ENCODE measurements at places on chromosomes 6 and 20.

DNA sequence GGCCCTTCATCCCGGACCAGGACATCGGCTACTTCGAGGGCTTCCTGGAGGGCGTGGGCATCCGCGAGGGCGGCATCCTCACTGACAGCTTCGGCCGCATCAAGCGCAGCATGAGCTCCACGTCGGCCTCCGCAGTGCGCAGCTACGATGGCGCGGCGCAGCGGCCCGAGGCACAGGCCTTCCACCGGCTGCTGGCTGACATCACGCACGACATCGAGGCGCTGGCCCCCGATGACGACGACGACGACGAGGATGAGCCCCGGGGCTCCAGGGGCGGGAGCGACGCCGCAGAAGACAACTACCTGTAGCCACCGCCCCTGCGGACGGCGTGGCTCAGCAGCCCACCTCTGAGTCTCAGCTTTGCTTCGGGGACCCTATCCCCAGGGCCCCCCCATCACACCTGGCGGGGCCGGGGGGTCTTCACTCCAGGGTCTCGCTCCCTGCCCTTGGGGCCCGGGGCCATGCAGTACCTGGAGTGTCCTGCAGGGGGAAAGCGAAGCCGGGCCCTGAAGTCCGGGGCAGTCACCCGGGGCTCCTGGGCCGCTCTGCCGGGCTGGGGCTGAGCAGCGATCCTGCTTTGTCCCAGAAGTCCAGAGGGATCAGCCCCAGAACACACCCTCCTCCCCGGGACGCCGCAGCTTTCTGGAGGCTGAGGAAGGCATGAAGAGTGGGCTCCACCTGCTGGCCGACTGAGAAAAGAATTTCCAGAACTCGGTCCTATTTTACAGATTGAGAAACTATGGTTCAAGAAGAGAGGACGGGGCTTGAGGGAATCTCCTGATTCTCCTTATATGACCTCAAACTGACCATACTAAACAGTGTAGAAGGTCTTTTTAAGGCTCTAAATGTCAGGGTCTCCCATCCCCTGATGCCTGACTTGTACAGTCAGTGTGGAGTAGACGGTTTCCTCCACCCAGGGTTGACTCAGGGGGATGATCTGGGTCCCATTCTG lies 20.8 kb upstream of the HCK start:
- peak; percentile 63 for DNase-seq

GRCh38 chr20:10360878-10361277 lies 73.1 kb downstream of the MKKS start:
- no peak for DNase-seq

DNA sequence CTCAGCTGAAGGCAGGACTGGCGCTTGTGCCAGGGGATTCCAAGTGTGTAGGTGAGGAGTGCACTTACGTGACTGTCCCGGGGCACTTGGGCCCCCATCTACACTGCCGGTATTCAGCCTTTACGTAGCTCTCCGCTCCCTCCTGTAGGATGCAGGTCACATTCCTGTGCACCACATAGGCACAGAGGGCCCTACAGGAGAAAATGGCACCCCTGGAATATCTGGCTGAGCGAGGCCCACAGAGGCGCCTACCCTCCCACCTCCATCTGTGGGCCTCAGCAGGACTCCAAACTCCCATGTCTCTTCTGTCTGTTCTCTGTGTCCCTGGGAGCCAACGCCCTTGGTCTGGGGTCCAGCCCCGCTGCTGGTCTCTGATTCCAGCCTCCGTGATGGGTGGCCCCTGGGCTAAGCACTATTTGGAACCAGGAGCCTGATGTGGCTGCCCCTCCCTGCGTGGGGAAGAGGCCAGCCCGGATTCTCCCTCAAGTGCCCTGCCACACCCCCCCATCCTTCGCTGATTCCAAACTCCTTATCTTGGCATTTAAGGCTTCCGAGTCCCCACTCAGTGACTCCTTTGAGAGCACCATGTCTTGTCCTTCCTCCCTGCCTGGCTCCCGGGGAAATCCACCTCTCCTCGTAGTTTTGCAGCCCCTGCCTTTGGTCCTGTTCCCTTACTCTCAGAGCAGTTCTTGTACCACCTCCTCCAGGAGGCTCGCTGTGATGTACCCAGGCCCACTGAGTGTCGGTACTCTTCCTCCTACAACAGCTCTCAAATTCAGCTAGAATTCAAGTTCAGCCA lies 1.5 kb downstream of the EMILIN3 start:
- DNase-seq = no peak

GRCh38 chr20:37308086-37309050 lies 18.9 kb downstream of the MANBAL start:
- DNase-seq = peak; percentile 9

DNA sequence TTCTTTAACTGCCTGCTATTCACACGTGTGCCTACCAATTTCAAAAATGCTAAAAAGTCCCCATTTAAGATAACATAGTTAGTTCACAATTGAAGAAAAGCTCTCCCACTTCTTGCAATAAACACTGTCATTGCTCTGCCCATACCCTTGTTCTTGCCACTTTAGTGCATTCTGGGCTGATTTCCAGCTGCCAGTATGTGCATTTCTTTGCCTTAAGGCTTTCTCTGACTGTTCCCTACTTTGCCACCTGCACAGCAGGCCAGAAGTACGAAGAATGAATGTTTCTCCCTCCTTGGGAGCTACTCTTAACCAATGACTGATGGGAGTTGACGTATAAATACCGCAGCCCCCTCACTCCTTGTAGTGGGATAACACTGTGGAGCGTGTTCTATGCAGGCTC lies 16.0 kb upstream of the ATRN start:
- DNase-seq = no peak

GRCh38 chr6:42025066-42025844 lies 25.1 kb upstream of the TAF8 start:
- no peak for DNase-seq

DNA sequence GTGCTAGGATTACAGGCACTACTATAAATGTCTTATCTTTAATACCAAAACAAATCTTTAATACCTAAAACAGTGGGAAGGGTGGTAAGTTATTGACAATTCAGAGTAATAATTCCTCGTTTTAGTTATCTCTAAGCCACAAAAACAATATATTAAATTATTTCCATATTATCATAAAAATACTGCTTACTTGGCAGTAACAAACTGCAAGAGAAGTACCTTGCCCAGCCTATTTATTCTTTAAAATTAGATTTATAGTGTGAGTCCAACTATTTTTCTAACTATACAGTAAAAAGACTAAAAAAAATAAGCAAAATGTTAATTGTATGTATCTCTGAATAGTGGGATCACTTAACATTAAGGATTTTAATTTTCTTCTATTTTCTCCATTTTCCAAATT lies 123.2 kb downstream of the HACE1 start:
- no peak for DNase-seq

DNA sequence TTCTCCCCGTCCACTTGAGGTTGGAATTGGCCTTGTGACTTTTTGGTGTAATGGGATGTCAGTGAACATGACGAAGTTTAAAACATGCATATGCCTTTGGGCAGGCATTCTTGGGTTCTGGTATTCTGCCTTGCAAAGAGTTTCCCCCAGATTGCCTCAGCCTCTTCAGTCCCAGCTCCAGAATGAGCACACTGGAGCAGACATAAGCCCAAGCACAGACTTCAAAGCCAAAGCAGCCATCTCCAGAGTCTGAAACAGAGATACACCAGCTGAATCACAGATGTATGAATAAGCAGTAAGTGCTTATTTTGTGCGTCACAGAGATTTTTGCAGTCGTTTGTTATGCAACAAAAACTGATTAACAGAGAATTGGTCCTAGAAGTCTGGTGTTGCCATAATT lies 546.0 kb downstream of the FRK start:
- no peak for DNase-seq

DNA sequence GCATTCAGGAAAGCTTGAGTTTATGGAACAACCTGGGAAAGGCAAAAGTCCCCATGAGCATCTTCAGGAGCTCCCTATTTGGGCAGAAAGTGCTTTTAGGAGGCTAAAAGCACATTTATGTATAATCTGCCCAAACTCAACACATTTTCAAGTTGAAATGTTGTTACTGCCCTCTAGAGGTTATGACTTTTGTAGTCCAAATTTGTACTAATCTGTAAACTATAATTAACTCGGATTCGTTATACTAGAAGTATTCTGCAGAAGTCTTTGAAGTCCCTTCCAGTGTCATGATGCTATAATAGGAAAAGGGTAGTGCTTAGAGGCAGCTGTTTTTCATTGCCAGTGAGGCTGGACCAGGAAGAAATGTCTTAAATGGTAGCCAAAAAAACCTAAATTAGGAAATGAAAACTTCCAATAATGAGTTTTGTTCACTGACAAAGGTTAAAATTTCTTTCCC lies 44.8 kb upstream of the EMILIN3 start:
- no peak for DNase-seq

- DNase-seq = no peak
Measured at GRCh38 chr6:37623666-37624065, 74.0 kb downstream of the MDGA1 start.

GRCh38 chr6:45052325-45052724 lies 275.8 kb upstream of the RUNX2 start:
- DNase-seq = no peak

DNA sequence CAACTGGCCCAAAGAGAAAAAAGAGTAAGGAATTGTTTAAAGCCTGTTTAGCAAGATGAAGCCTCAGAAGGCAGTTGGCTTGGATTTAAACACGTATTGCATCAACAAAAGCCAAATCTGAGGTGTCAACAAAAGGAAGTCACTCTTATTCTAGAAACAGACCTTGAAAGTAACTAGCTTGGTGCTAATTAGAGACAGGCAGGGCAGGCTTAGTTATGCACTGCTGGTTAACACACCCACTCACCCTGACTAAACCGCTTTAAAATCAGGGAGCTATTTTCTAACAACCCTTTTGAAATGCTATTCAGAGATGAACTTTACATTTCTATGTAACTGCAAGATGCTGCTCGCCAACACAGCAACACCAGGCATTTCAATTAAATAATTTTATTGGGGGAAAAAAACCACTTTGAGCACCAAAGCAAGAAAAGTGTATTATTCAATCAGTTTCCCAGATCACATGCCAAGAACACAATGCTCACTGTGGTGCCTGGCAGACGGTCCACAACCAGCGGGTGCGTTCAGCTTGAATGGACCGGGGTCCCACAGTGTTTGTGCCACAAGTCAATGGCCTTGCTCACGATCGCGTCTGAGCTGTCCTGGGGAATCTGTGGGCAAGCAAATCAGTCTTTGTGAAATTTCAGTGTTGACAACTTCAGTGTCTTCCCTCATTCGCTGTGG lies 23.6 kb downstream of the TBC1D7 start:
- no peak for DNase-seq

- DNase-seq = no peak
Measured at GRCh38 chr6:165986311-165986913, 181.2 kb downstream of the TBXT start.

DNA sequence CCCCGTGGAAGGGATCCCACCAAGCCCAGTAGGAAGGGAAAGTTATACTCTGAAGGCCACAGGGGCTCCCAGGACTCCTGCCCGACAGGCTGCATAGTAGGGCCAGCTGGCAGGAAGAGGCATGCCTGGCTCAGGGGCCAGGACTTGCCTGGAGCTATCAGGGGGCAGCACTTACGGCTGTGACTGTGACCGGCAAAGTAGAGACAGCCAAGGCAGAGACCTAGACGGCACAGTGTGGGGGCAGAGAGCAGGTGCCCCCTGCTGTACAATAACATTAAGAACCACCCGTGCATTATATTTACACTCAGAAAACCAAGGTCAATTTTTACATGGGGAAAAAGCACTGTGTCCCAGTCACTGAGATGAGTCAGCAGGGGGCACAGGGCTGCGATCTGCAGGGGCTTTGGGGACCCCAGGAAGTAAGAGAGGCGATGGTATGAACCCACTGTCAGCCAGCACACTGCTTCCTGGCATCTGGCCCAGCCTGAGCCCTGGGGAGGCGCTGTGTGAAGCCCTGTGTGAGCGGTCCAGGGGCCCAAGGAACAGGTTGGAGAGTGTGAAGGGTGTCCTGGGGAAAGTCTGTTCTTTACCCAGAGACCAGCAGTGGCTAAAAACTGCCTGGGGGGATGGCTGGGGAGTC lies 9.9 kb downstream of the CCDC167 start:
- no peak for DNase-seq

- DNase-seq = no peak
Measured at GRCh38 chr6:118663993-118664985, 12.9 kb upstream of the CEP85L start.

GRCh38 chr20:54366669-54367344 lies 108.6 kb upstream of the DOK5 start:
- DNase-seq = no peak

GRCh38 chr6:42338744-42339222 lies 112.9 kb downstream of the TRERF1 start:
- DNase-seq = peak; percentile 36

DNA sequence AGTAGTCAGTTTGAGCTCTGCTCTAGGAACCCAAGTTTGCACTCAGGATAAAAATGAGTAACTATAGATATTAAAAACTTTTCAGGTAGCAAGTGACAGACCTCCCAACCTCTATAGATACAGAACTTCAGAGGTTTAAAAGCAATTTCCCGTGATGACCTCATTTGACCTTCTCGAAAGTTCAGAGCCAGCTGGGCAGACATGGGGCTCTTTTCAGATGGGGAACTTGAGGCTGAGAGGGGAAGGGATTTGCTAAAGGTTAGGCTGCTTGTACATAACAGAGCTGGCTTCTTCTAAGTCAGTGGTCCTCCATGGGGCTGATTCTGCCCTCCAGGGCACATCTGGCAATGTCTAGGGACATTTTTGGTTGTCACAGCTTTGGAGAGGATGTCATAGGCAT lies 58.8 kb upstream of the ZNF831 start:
- DNase-seq = no peak

Data from activated naive CD4-positive, alpha-beta T cell treated with Interleukin-2 at 50 U/mL for 16 hours (primary cell).